ENCODE measurements at places on chromosomes 3 and 15.
A peak's percentile ranks its signal among the peaks of the same experiment; 100 is the strongest.

DNA sequence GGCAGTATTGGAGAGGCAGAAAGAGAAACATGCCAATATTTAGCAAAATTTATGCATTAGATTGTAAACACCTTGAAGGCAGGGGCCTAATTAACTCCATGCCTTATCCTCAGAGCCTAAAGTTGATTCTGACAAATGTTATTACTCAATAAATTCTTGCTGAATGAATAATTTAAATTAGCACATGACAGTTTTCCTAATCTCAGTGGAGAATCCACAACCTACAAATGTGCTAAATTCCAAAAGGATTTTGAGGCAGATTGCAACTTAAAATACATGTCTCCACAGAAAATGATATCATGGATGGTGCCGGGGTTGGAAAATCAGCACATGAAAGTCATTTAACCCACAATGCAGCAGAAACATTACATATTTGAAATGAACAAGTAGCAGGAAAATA is 41.1 kb upstream of the NANOGP8 start:
- no peak for DNase-seq

DNA sequence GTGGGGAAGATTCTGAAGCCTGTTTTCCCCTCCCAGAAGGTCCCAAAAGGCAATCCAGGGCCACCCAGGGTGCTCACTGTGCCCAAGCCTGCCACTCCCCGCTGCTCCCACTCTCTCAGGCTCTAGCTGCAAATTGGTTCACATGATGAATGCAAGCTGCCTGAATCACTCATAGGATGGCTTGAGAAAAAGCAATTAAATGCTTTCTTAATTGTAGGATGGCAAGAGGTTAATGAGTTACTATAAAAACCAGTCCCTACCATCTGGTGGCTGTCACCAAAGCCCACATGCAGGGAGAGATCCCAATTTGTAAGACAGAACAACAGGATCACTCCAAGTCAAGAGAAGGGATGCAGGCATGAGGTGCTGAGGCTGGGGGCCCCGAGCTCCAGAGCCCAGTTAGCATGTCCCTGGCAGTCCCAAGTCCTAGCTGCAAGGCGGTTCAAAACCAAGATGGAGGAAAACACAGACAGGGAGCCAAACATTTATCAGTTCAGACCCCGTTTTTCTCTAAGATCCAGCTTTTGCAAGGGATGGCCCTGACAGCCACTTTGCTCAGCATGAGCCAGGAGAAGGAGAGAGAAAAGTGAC is 207.1 kb downstream of the UACA start:
- DNase-seq = no peak

- no peak for DNase-seq
Measured at GRCh38 chr3:115698851-115699591, 75.7 kb downstream of the GAP43 start.

GRCh38 chr3:19595884-19596283 is 338.1 kb downstream of the EFHB start:
- no peak for DNase-seq

DNA sequence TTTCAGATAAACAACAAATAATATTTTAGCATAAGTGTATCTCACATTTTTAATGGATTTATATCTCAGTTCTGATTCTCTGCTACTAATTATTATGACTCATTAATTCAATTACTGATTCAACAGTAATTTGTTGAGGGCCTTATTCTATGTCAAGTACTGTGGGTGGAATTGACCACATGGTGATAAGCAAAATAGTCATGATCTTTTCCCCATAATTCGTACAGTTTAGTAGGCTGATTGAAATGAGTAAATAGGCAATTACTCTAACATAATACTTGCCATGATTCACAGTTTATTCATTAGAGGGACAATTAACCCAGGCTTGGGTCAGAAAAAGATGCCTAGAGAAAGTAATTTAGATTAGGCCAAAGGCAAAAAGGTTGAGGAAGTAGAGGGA is 60.9 kb upstream of the SLC4A7 start:
- DNase-seq = no peak

- DNase-seq = no peak
Measured at GRCh38 chr3:168081171-168081771, 14.5 kb downstream of the GOLIM4 start.

- no peak for DNase-seq
Measured at GRCh38 chr15:49380912-49381311, 42.1 kb upstream of the FGF7 start.

DNA sequence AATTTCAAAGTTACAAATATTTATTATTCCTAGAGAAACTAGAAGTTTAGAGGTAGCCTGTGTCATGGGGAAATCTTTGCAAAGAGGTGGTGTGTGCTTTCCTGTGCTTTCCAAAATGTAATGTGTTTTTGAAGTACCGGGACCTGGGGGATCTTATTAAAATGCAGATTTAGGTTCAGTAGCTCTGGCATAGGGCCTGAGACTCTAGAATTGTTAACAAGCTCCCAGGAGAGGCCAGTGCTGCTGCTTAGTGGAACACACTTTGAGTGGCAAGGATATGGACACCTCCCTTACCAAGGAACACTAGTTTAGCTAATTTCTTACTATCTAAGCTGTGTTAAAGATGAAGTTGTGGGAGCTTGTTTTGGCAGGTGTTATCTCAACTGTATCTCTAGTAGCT is 428.9 kb downstream of the VGLL3 start:
- DNase-seq = no peak

DNA sequence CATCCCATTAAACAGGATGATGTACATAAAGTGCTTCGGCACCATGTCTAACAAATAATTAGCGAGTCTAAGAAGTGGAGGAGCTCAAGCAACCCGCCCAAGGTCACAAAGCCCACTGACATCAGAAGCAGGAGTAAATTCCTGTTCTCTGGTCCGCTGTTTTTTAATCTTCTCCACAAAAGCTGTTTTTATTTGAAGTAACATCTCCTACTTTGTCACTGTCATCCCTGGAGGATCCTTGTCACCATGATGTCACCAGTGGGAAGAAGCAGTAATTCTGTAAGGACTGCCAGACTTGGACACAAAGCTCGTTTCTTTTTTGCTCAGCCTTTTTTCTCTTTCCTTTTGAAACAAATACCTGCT is 216.2 kb downstream of the STT3B start:
- no peak for DNase-seq

- no peak for DNase-seq
Measured at GRCh38 chr3:180631317-180631716, 29.4 kb downstream of the TTC14 start.

GRCh38 chr3:193357291-193357690 is 21.3 kb downstream of the ATP13A5 start:
- DNase-seq = no peak

GRCh38 chr3:124890573-124891190 is 3.5 kb upstream of the ITGB5 start:
- DNase-seq = peak; percentile 14

GRCh38 chr3:140834266-140835037 is 107.2 kb upstream of the SLC25A36 start:
- DNase-seq = no peak

DNA sequence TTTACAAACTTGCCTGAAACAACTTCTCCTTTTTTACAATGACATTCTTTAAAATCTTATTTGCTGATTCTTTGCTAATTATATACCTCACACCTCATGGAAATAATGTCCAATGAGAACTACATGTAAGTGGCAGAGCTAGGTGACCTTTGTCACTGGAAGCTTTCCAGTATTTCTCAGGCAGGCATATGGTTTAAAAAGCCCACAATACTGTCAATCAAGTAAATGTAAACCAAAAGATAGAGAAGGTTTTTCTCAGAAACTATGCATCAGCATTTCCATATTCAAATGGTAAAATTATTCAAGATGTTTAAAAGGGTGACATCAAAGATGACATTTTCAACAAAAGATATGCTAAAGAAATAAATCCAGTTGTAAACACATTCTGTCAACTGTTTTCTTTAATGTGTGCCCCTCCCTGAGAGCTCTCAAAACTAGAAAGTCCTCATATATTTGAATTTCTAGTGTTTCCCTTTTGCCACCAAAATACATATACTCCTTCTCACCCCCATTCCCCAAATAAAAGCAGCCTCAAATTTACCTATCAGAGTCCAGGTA is 10.1 kb upstream of the STRIT1 start:
- no peak for DNase-seq

DNA sequence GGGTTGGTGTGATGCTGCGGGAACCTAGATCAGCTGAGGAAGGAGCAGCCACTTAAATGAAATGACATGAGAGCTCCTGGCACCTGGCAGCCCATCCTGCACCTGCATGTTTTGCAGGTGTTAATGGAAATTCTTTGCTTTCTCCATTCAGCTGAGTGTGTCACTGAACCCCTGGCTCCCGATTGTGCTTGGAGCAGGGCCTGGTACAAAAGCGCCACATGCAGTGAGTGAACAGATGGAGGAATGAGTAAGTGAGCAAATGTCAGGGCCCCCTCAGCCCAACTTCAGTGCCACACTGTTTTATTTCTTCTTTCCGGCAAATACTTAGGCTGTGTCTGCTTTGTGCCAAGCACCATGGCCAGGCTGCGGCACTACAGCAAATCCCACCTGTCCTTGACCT is 132.2 kb downstream of the ASB7 start:
- no peak for DNase-seq

GRCh38 chr3:78957456-78957855 is 810.3 kb downstream of the ROBO1 start:
- DNase-seq = no peak

- no peak for DNase-seq
Measured at GRCh38 chr3:12681943-12682390, 18.1 kb upstream of the RAF1 start.

- DNase-seq = peak; percentile 81
Measured at GRCh38 chr15:63234451-63234870, 42.9 kb upstream of the APH1B start.

- DNase-seq = no peak
Measured at GRCh38 chr15:36024031-36024688, 478.2 kb upstream of the DPH6 start.

DNA sequence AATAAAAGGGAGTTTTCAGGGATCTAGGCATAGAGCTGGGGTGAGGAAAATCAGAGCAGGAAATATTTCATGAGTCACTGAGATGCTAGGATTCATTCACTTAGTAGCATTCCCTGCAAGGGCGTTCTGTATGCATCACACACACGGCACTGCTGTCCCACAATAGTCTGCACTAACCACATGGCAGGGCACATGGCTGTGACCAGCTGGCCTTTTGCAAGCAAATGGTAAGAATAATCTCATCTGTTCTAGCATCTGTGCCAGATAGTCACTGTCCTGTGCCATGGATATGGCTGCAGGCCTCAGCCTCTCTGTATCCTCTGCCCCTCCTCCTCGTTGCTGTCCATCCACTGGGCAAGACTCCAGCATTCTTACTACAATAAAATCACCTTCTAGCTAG is 37.8 kb downstream of the BOC start:
- DNase-seq = peak; percentile 74

DNA sequence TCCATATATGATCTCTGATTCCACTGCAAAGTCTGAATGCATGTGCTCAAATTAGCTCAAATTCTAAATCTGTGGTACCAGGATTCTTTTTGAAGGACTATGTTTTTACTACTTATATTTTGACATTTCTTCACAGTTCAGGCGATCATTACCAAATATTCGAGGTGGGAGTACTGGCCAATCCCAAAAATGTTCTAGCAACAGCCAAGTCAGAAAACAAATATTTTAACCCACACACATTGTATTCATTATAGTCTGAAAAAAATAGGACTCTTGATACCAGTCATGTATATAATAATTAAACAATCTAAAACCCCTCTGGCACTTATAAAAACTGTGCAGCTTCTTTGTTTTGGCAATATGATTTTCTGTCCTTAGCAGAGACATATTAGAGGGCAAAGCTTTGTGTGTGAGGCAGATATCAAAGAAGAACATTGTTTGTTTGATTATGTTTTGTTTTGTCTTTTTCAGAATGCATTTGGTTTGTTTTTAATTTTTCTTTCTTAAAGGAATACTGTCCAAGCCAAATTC is 37.4 kb downstream of the FGF7 start:
- no peak for DNase-seq

- DNase-seq = no peak
Measured at GRCh38 chr3:81916890-81917289, 155.4 kb upstream of the GBE1 start.

DNA sequence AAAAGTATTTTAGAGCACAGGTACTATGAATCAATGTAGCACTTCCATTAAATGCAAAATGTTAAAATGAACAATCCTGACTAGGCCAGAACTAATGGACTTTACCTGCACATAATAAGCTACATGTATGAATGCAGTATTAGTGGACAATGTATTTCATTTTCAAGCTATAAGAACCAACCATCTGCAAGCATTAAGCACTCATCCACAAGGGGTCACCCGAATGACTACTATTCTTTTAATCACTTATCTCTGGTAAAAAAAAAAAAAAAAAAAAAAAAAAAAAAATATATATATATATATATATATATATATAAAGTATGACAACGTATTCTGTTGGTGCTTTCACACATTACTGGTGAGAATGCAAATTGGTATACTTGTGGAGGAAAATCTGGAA is 7.2 kb downstream of the HERC1 start:
- no peak for DNase-seq

GRCh38 chr3:52218937-52219650 is 6.4 kb downstream of the TLR9 start:
- no peak for DNase-seq
